Kidney tubule cell (primary cell): ENCODE measurements at places on chromosomes 1 and 21.

DNA sequence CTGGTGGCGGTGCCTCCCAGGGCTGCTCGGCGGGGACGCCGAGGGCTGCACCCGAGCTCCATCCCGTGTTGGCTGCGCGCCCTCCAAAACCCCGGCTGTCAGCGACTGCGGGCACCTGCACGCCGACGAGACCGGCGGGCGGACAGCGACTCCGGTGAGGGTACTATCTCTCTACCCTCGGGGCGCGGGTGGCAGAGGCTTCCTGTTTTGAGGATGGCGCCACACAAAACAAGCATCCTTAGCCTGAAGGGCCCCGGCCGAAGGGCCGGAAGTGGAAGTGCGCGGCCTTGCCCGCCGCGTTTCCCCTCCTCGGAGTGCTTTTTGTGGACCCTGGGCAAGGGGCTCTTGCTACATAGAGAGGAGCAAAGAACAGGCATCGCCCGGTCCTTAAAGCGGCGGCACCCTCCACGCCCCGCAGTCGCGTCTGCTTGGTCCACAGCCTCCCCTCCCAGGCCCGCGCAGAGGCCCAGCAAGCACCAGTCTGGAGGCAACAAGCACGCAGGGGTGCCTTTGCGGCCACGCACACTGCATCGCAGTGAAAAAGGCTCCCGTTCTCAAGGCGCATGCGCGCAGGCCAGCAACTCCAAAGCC, 561 bp upstream of the COQ8A start:
- peak; percentile 54 for DNase-seq

DNA sequence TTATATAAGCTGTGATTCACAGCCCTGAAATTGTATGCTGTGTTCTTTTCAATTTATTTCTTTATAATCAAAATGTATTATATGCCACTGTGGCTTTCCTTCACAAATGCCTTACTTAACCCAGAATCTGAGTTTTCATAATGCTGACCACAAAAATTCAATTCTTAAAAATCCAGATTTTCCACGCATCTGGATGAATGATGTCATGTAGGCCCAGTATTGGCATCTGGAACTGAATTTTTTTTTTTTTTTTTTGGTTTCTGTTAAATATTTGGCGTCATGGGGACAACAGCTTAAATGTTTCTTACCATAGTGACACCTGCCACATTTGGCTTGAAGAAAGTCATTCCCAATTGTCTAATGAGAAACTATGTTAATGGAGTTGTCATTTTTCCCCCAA, 296.8 kb downstream of the TM2D1 start:
- DNase-seq: no peak

- peak; percentile 19 for DNase-seq
Measured at GRCh38 chr1:77342745-77343144, 60.9 kb downstream of the AK5 start.

- DNase-seq: no peak
Measured at GRCh38 chr1:174967845-174968705, 31.7 kb upstream of the CACYBP start.

DNA sequence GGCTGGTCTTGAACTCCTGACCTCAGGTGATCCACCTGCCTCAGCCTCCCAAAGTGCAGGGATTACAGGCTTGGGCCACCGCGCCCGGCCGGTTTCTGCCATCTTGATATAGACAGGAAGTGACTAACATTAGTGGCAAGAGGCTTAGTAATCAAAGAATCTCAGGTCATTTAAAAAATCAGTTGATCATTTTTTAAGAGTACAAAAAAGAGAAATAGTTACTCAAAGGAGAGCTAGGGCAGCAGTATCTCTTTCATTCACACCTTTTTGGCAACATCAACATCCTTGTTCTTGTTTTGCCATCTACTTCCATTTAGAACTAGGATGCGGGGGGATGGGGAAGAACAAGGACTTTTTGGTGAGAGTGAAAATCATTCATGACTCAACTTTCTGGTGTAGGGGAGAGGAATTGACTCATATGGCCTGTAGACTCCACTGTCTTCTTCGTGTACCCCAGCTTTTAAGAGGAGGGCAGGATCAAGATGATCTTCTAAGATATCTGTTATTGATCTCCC, 8.8 kb downstream of the FCRLB start:
- DNase-seq: peak; percentile 74

DNA sequence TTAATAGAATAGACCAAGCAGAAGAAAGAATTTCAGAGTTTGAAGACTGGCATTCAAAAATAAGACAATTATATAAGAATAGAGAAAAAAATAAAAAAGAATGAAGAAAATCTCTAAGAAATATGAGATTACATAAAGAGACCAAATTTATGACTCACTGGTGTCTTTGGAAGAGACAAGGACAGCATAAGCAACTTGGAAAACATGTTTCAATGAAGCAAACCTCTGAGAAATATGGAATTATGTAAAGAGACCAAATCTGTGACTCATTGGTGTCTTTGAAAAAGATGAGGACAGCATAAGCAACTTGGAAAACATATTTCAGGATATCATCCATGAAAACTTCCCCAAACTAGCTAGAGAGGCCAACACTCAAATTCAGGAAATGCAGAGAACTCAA, 60.4 kb upstream of the LYPLAL1 start:
- DNase-seq: no peak

DNA sequence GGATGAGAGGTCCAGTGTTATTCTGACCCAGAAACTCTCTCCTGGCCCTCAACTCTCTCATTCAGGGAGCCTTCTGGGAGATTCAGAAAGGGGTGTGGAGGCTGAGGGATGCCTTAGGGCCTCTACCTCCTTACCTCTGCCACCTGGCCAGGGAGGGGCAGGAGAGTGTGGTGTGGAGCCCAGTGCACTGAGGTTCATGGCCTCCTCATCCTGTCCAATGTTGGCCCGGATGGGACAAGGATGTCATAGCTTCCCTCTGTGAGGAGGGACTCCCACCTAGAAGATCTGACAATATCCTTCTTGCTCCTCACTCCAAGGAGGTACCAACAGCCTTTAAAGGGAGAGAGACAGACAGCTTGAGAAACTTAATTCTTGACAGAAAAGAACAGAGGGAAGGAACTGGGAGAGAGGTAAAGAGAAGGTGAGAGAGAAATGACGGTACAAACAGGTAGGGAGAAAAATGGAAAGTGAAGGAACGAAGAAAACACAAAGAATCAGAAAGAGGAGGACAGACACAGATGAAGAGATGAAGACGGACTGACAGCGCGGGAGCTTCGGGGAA, 779 bp downstream of the BEND5 start:
- DNase-seq: no peak
